Stimulated activated CD8-positive, alpha-beta memory T cell treated with anti-CD3 and anti-CD28 coated beads, Interleukin-7, amount 100 ng/mL, for 1 hour (primary cell): ENCODE measurements at places on chromosomes 2 and 18.
A peak's percentile ranks its signal among the peaks of the same experiment; 100 is the strongest.

- DNase-seq: no peak
Observed at GRCh38 chr2:137964066-137964858, at the start of gene HNMT. Gene HNMT (plus strand): TSS chr2:137964473. CDS start chr2:137964492, 19 bp downstream.

GRCh38 chr18:22552899-22553460 is 135.3 kb upstream of the CTAGE1 start:
- DNase-seq: no peak

- DNase-seq: no peak
Observed at GRCh38 chr2:132726155-132726554, 56.1 kb upstream of the LYPD1 start.

DNA sequence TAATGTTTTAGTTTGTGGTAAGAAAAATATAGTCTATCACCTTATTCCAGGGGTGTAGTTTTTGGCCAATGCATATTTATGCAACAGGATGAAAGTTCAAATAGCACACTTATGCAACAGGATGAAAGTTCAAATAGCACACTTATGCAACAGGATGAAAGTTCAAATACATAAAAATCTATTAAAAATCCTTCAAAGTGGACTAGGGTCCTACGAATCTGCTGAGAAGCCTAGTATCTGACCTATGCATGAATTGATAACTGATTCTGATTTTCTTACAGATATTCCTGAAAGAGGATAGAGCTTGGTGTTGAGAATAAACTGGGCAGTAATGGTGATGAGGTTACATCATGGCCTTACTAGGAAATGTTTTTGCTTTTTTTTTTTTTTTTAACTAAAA is 2.8 kb downstream of the PECR start:
- no peak for DNase-seq

DNA sequence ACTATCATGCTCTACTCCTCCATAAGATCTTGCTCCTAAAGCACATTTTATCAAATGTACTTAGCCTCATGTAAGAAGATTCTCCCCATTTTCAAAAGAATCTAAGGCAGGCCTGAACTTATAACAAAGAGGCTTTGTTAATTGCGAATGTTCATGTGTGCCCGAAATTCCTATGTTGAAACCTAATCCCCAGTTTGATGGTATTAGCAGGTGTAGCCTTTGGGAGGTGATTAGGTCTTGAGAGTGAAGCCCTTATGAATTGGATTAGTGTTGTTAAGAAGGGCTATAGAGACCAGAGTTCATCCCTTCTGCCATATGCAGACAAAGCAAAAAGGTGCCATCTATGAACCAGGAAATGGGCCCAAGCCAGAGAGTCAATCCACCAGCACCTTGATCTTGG is 234.5 kb downstream of the PAX3 start:
- no peak for DNase-seq

DNA sequence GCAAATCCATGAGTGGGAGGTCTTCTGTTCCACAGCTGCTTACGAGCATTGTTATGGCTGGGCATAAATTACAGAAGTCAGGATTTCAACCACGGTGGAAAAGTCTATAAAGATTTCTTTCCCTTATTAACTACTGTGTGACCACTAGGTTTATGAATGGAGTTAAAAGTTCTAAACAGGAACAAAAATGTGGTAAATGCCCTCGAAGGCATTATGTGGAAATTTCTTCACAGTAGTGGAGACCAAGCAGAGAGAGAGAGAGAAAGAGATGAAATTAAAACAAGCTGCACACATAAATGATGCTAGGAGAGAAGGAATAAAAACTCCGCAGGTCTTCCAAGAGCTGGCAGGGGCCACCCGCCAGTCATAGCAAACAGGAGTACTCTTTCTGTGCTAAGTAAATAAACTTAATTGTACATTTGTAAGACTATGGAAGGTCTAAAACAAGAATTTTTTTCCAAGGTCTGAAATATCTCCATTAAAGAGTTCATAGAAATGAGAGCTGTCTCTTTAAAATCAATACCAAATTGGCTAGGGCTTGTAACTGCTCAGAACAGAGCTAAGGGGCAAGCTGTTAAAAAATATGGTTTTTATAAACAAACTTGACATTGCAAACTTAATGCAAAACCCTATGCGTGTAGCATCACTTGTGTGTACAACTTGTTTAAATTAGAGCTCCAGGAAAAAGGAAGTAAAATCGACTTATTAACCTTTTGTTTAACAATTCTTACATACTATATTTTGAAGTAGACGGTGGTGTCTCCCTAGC is 438.2 kb downstream of the MEIS1 start:
- DNase-seq: no peak

DNA sequence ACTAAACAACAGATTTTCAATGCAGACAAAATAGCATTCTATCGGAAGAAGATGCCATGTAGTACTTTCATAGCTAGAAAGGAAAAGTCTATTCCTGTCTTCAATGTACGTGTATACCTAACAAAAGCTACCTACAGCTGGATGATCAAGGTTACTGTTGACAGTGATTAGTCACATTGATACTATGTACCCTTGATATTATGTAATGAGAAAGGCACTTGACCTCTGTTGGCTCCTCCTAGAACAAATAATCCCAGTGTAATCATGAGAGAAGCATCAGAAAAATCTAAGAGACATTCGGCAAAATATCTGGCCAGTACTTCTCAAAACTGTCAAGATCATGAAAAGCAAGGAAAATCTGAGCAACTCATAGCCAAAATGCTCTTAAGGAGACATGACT is 44.4 kb upstream of the LRRTM4 start:
- no peak for DNase-seq

GRCh38 chr2:72414137-72414760 is 266.6 kb upstream of the CYP26B1 start:
- no peak for DNase-seq

DNA sequence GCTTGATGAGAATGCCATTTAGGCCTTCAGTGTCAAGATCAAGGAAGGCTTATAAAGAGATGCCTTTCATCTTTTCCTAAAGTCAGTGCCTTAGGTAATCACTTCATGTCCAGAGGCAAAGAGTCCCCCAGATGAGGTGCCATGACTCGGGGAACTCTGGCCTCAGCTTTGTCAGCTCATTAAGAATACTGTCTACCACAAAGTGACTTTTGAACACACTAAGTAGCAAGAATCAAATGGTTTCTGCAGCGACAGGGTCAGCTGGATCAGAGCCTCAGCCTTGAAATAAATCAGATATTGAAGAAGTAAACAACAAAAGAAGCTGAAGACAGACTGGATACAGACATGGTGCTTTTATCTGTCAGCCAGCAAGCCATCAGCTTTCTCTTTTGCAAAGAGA is 120.1 kb upstream of the SLC39A10 start:
- no peak for DNase-seq

DNA sequence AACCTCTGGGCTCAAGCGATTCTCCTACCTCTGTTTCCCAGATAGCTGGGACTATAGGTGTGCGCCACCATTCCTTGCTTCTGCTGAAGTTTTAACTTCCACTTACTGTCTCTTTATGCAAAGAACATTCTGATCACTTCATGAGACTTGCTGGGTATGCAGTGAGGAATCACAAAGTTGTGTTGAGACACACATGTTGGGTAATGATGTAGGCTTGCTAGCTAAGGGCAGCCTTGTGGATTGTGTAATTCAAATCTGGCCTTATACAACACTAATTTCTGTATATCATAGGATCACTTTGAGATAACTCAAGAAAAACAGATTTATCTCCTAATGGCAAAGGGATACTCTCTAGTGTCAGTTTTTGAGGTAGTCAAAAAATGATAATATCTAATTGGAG is 24.2 kb downstream of the XRCC5 start:
- DNase-seq: no peak

- DNase-seq: no peak
Observed at GRCh38 chr2:229712136-229712535, 2.2 kb downstream of the DNER start.

DNA sequence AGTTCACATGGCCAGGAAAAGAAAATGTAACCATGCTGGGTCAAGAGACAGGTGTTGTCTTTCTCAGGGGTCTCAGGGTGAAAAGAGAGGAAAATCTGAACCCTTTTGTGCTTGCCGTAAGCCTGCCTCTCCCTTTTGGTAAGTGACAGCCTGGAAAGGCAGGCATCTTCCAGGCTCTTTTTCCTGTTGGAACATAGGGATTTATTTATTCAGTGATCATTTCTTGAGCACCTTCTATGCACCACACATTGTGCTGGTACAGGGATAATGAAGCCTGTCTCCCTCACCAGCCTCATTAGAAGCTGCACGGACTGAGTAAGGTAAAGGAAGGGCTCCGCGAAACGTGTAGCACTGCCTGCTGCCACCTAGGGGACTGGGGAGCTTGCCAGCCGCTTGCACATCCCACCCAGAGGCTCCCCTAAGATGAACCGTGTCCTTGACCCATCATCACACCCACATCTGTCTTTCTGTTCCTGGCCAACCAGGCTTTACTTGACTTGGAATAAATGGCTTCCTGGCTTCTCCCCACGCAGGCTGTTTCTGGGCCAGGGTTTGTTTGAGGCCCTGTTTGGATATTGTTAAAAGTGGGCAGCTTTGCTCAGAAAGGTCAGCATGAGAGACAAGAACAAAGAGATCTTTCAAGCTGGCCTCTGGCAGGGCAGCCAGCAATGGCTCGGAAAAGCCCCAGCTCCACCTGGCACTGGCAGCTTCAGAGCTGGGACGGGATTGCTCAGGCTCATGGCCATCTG is 73.3 kb upstream of the MCFD2 start:
- DNase-seq: no peak

DNA sequence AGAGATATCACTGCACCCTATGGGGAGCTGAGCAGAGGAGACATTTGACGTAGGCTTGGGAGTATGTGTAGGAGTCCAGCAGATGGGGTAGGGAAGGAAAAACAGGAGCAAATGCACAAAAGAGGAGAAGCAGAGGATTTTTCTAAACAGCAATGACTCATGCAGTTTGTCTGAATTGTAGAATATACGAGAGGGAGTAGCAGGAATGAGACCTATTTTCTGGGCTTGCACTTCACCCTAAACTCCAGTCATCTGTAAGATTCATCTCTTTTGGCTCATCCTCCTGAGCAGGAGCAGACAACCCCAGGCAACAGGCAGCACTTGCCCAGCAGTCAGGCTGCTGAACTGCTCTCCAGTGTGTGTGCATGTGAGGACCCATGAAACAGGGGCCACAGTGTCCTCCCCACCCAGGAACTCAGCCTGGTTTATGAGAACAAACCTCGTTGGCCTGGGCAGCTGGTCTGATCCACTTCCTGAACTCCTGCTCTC is 100.2 kb upstream of the CDC42EP3 start:
- no peak for DNase-seq

- DNase-seq: no peak
Observed at GRCh38 chr2:11912980-11913379, 166.5 kb downstream of the LPIN1 start.

DNA sequence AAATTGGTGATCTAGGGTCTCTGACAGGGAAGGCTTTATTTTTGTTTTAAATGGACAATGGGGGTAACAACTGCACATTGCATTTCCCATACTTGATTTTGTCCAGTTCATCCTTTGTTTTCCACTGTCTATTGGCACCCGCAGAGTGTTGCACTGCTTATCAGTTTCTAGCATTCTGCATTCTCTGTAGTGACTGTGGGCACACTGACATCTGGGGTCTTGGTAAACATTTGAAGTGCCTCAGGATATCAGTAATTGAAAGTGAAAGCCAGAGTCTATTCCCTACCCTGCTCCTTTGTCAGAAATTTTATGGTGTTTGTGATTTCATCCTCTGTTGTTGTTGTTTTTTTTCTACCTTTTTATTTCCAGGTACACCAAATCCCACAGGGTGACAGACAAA is 132.1 kb upstream of the EPC2 start:
- no peak for DNase-seq

- peak; percentile 5 for DNase-seq
Observed at GRCh38 chr2:206084439-206084869, 1.5 kb downstream of the INO80D start.

GRCh38 chr2:218041302-218042168 is 27.5 kb upstream of the RUFY4 start:
- no peak for DNase-seq

GRCh38 chr18:6729247-6730091 is at the start of gene ARHGAP28:
Gene ARHGAP28 (plus strand): TSS chr18:6729716. CDS start chr18:6729822, 106 bp downstream.
- DNase-seq: no peak

GRCh38 chr2:38672445-38673391 is 6.8 kb downstream of the GALM start:
- DNase-seq: no peak

DNA sequence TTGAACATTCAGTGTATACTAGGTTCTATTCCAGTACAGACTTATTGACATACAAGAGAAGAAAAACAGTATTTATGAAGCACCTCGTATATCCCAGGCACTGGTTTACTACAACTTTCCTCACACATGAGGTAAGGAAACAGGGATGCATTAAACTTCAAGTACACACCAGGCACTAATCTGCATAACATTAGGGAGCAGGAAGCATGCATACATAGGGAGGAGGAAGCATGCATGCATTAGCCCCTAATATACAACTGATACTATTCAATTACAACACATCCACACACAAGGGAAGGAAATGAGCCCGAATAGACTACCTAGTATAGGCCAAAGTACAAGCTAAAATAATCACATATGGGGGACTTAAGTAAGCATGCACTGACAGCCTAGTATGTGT is 525.3 kb downstream of the SUCLG1 start:
- no peak for DNase-seq

DNA sequence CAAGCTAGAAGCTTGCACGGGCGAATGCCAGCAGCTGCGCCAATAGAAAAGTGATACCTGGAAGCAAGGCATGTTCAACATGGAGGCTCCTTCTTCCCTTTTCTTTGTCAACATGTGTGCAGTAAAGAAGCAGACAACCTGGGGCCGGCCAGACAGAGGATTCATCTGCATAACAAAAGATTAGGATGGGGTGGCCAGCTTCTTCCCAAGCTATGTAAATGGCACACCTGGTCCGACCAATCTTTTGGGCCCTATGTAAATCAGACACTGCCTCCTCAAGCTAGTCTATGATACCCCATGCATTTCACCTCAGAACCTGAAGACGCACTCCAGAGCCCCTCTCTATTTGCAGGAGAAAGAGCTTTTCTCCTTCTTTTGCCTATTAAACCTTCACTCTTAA is 66.4 kb upstream of the TGFA start:
- no peak for DNase-seq

- DNase-seq: no peak
Observed at GRCh38 chr2:219571311-219572236, at the start of gene OBSL1. Gene OBSL1 (minus strand): TSS chr2:219571539. CDS start chr2:219571232, 307 bp downstream.

- DNase-seq: no peak
Observed at GRCh38 chr2:100692906-100693305, 127.0 kb upstream of the NPAS2 start.

DNA sequence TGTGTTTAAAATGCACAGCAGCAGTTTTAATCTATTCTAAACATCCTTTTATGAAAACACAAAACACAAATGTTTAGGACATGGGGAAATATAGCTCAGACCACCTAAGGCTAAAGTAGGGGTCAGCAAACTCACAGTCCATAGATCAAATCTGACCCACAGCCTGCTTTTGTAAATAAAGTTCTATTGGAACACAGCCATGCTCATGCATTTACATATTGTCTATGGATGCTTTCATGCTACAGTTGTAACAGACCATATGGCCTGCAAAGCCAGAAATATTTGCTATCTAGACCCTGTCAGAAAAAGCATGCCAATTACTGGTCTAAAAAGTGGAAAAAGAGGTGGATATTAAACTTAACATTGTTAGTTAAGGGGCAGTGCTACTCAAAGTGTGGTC is 1105.4 kb upstream of the KLHL29 start:
- DNase-seq: no peak

GRCh38 chr2:16774980-16775898 is 109.6 kb upstream of the CYRIA start:
- DNase-seq: no peak
